ENCODE measurements at places on chromosomes 5 and 9.

- DNase-seq = no peak
Measured at GRCh38 chr9:94767331-94768072, 41.0 kb downstream of the AOPEP start.

DNA sequence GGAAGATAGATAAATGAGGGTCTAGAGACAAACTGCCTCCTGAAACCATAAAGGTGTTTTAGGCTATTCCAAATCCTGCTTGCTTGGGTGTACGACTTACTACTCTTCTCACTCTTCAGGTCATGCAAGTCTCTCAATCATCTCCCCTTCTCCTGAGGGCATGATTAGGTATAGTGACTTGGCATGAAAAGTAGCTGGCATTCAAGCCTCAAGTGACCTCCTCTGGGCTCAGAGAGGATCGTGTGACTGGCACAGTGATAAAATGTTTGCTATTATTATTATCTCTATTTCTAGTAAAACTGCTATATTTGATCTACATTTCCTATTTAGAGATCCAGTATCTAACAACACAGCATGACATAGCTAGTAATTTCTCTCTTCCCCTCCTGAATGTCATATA is 494.8 kb downstream of the SPOCK1 start:
- DNase-seq = no peak

DNA sequence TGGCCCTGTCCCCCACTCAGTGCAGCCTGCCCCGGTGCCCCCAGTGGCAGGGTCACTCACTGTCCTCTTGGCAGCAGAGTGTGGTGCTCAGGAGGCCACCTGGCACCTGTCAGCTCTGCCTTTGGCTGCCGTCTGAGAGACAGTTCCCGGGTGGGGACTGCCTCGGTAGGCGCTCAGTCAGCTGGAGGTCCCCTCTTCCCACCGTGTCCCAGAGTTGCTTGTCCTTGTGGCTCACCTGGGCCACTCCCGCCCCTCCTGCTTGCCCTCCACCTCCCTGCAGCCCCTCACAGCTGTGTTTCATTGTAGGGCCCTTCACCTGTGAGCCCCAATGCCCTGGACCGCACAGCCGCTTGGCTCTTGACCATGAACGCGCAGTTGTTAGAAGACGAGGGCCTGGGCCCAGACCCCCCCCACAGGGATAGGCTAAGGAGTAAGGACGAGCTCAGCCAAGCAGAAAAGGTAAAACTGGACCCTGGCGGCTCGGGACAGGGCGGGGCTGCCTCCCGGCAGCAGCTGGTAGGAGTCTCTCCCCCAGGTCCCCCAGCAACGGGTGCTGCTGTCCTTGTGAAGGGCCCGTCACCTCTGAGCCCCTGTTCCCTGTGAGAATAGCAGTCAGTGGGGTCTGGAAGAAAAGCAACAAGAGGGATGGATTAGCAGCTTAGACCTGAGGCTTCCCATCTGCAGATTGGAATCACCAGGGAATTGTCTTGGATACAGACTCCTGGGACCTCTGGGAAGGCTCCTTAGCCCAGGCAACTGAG is 122.7 kb downstream of the DAB2IP start:
- no peak for DNase-seq

DNA sequence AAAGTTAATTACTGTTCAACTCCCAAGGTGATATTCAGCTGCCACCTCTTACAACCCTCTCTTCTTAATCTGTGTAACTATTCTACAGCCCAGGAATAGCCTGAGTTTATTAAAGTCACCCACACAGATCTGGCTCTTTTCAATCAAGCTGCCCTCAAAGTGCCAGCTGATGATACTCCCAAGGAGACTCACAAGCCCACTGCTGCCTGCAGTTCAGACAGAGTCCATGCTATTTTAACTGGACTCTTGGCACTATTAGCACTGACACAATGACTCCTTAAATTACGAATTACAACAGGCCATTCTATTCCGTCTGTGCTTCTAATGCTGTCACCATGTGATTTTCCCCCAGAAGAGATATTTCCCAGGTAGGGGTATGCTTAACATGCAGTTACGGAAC is 26.3 kb downstream of the REEP5 start:
- DNase-seq = no peak

DNA sequence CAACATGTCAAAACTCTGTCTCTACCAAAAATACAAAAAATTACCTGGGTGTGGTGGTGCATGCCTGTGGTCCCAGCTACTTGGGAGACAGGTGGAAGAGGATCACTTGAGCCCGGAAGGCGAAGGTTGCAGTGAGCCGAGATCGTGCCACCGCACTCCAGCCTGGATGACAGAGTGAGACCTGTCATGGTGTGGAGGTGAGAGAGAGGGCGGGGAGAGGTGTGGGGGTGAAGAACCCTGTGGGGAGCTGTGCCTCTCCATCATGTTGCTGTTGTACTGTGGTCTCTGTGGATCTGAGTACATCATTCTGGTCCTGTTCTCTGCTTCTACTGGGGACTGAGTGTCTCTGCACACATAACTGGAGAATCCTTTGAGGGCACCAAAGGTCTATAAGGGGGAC is 11.3 kb upstream of the SLC34A1 start:
- DNase-seq = no peak

DNA sequence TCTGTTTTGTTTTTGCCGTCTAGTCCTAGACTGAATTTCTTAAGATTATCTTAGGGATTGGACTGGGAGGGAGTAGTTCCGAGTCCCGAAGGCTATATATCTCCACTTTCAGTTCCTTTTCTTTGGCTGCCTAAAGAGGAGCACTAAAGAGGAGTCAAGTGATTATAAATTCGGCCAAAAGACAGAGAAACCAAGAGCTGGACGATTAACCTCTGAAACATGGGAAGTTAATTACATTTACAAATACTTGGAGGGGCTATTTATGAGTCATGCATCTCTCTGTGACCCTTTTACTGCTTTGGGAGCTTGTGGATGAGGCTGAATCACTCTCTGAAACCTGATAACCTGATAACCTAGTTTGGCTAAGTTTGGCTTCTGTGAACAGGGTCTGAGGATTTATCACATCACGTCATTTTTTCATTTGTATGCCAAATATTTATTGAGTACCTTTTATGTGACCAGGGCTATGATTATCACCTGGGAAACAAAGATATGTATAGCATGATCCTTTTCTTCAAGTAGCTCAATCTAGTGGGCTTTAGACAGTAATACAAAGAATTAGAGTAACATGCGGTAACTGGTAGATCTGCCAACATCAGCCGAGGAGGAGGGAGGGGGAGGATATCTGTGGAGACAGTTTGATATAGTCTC is 180.9 kb downstream of the CD180 start:
- no peak for DNase-seq

DNA sequence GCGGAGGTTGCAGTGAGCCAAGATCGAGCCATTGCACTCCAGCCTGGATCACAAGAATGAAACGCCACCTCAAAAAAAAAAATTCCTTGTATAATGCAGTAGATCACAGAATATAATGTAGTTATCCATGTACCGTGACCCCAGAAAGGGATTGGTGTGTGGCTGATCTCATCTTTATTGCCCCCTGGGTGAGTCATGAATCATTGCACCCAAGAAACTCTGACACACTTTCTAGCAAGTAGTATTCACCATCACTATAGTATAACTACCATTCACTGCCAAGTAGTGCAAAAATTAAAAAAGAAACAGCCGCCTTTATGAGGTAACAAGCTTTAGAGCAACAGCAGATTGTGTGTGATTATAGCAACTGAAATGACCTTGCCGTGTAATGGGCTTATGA is 23.7 kb upstream of the ANKH start:
- no peak for DNase-seq

GRCh38 chr5:76947082-76947503 is 5.8 kb upstream of the CRHBP start:
- DNase-seq = no peak

DNA sequence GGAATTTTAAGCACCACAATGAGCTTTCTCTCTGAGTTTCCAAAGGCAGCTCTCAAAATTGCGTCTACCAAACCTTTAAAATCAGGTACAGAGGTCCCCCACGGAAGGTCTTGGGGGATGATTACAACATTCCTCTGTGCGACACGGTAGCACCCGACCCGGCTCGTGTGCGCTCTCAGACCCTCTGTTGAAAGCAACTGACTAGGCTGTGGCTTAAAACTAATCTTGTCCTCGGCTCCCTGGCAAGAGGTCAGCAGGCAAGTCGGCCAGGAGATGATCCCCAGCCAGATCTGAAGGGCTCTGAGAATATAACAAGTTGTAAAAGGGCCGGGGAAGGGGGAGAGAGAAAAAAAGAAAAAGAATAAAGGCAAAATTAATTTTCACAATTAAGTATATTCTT is 92.6 kb upstream of the LMX1B start:
- DNase-seq = no peak

DNA sequence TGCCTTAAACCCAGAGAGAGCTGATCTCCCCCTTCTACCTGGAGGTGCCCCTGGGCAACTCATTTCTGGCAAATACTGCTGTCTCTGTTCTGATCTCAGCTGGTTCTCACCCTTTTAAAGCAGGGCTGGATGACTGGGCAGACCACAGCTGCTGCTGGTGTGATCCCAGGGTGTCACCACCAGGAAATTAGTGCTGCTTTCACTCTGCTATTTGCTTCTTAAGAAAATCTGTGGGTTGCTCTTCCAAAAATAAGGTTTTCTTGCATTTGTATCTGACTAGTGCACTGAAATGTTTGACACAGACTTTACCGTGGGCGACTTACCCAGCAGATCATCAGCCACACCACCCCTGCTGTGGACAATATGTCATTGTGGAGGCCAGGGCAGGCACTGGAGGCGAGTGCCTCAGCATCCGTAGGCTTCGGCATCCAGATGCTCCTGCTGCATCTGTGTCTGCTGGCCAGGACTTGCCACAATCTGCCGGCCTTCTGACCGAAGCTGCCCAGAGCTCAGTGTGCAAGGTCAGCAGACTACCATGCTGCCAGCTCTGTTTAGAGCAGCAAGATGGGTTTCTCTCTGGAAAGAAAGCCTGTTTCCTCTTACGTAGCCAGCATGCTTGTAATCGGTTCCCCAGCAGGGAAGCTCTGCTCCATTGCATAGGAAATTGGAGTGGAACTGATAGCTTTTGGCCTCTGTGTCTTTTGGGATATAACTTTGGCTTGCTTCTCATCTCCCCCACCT is 13.6 kb downstream of the ARHGAP26 start:
- DNase-seq = no peak

GRCh38 chr5:132055808-132056609 is 4.4 kb upstream of the IL3 start:
- DNase-seq = no peak
